ENCODE measurements at places on chromosomes 7 and 10. TPM values are rescaled to one million over a fixed set of nuclear protein-coding genes. Genes with fewer than 3 reads are reported as not detected.

DNA sequence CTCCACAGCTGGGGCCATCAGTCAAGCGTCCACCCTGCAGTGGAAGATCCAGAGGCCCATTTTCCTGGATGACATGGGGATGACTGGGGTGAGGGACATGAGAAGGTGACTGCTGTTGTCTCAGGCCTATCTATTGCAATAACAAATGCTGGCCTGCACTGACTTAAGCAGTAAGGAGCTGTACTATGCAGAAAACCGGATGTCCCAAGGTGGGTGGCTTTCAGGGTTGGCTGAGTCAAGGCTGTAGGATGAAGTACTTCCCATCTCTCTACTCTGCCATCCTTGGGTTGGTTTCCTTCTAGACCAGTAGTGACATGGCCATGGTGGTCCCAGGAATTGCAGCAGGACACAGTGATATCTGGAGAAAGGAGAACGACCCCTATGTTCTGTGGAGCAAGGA, 48.1 kb downstream of the NEURL1 start:
- DNase-seq, result no peak

GRCh38 chr7:151472644-151473380, 32.9 kb upstream of the CRYGN start:
- DNase-seq, result no peak

- no peak for DNase-seq
Observed at GRCh38 chr10:11631890-11632587, 20.6 kb upstream of the USP6NL start.

DNA sequence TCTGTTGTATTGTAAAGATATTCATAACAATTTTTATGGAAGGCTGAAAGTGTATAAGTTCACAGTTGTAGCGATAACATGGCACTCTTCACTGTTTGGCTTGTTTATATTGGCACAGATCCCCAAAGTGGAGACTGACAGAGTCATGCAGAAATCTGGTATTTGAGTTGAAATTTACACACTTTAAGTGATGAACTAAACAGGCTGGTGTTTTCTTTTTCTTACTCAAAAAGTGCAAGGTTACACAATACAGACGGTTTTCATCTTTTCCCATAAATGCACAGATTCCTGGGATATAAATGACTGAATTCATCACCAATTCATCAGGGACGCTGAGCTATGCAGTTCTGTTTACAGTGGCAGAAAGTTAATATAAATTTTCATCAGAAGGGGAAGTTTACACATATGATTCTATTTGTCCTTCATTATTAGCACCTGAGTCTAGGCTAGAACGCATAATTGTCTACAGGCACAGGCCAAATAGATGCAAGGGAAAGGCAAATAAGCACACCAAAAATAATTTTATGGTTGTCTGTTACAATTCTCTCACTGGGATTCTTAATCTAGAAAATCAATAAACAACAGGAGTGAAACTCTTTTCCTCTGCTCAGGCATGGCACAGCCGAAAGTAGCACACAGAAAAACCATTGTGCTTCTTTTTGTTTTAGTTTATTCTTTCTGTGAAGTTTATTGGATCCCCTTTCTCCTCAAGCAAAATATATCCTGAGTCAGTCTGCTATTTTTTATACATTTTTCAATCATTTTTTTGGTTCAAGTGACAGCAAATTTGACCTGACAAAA, 88.0 kb downstream of the FOXP2 start:
- no peak for DNase-seq

DNA sequence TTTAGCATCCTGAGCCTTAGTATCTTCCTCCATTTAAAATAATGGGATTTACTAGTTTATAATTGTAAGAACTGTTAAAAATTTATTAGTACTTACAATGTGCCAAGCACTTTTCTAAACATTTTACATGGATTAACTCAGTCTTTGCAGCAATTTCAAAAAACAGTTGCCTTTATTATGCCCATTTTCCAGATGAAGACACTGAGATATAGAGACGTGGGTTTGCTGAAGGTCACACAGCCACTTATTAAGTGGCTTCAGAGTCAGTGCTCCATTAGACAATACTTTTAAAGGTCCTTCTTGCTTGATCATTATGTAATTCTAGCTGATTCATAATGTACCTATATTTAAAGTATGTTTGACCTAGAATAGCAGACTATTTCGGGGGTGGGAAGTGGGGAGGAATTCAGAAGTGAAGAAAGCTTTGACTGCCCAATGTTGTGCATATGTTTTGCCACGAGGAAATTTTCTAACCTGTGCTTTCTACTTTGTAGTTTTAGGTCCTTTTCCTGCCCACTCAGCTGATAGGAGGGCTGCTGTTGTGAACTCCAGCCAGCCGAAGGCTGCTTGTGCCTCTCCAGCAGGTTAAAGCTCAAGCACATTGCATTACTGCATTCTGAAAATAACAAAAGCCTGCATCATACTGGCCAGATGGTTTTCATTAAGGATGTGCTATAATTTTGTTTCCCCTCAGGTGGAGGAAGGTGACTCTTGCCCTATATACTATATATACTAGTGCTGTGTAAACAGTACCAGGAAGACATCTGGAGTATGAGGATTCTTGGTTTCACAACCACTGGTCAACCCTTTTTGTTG, 4.3 kb downstream of the PLEKHA8 start:
- DNase-seq, result no peak

GRCh38 chr10:6203331-6204062, 765 bp downstream of the PFKFB3 start:
- DNase-seq, result peak; percentile 83

Gene PPP1R17
- total RNA-seq, result not detected

Gene PRKCQ
- 0.30 TPM for total RNA-seq

Measured in Right ventricle myocardium superior (tissue), 1 donor.